ENCODE measurements at places on chromosomes 11 and 22.

DNA sequence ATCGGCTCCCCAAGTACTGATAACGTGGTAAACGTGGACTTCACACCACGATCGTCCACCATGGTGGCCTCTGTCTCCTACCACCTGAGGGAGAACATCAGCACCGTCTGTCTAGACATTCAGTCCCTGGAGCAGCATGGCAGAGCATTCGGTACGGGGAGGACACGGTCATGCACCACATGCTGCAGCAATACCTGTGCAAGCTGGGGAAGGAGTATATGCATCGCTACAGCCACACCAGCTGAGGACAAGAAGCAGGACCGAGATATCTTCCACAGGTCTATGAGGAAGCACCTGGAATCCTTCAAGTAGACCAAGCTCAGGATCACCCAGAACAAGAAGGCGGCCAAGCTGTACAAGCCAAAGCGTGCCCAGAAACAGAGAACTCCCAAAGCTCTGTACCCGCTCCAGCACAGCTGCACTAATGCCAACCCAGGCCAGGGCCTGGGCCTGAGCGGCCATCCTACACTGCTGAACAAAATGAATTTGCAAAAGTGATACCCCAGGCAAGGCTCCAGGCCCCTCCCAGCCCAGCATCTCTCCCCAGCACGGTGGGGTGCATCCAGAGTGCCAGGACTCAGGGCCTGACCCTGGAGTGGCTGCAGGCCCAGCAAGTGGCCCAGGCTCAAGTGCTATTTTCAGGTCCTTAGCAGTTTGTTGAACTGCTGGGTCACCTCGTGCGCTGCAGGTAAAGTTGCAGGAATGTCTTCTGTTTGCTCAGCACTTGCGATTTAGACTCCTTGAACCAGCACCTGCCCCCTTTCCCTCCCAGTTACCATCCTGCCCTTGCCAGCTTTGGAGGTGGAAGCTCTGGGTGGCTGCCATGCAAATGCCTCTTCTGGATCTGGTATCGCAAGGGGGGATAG, 119.3 kb upstream of the SERPIND1 start:
- no peak for DNase-seq

DNA sequence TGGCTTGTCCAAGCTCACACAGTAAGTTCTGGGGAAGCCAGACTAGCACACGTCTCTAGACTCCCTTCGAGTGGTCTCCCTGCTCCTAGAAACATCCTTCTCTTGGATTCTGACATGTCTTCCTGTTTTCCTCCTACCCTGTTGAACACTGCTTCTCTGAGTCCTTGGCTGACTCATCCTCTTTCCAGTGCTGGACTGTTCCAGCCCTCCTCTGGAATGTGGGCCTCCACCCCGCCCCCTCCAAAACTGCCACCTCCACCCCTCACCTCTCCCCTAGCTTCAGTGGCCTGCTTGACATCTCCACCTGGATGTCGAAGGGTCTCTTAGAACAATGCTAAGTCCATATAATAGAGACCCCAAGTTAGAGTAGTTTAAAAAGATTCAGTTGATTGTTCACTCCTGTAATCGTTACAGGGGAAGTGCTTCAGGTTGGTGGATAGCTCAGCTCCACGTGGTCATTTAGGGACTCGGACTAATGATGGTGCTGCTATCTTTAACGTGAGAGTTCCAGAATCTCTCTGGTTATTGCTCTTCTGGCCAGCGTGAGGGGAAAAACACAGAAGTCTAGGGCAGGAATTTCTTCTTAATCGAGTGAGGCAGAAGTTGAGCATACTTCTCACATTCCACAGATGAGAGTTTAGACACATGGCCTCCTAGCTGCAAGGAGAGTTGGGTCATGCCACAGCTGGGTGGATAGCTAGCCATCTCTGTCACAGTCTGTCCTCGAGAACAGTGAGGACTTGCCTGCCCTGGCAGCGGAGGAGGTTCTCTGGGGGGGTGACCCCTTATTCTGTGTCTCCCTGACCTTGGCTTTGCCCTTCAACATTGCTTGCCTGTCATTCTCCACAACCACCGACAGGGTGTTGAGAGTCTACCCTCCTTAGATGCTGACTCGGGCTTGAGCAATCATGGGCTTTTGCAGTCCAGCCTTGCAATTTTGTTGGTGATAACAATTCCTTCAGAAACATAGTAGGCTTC, 4.7 kb upstream of the C11orf96 start:
- peak; percentile 9 for DNase-seq

DNA sequence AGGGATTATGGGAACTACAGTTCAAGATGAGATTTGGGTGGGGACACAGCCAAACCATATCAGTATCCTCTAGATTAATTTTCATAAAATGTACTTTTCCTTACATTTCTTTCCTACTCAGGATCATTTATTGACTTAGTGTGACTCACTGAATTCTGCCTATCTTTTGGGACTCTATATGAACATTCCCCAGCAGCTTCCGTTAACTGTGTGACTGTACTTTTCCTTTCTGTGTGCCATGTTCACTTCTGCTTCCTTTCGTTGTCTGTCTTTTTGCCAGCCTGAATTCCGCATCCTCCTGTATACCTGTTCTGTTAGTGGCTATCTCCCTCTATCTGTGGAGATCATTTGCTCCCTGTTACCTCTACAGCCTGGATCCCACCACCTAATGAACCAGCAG, 48.8 kb downstream of the SPECC1L start:
- no peak for DNase-seq

DNA sequence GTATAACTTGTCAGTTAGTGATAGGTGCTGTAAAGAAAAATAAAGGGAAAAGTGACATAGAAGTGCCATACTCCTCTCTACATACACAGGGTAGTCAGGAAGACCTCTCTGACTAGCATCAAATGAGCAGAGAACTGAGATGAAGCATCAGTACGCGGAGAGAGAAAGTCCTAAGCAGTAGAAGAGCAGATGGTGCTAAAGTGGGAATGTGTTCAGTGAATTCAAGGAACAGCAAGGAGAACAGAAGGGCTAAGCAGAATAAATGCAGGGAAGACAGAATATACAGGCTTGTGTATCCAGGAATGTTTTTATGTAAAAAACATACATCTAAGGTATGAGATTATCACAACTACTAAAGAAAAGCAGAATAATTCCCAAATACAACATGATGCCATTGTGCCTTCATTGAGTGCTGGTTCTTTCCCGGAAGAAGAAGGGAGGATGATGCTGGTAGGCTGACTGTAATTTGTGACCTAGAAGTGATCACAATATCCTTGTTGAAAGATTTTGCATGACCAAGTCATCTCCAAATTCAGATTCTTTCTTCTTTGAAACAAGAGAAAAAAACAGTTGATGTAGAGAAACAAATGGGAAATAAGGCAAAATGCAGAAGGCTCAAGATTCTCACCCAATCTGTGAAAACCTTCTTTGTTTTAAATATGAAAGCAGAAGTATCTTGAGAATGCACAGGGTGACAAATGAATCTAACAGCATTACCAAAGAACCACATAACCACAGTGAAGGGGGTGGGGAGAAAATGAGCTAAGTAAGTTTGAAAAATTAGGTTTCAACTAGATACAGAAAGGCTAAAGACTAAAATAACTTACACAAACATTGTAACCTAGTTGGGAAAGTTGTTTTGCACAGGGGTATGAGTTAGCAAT, 20.5 kb downstream of the MRE11 start:
- peak; percentile 85 for DNase-seq

GRCh38 chr11:67027483-67027930, 4.6 kb downstream of the SYT12 start:
- DNase-seq, result peak; percentile 55

GRCh38 chr11:132862137-132862536, 670.2 kb downstream of the OPCML start:
- DNase-seq, result no peak

DNA sequence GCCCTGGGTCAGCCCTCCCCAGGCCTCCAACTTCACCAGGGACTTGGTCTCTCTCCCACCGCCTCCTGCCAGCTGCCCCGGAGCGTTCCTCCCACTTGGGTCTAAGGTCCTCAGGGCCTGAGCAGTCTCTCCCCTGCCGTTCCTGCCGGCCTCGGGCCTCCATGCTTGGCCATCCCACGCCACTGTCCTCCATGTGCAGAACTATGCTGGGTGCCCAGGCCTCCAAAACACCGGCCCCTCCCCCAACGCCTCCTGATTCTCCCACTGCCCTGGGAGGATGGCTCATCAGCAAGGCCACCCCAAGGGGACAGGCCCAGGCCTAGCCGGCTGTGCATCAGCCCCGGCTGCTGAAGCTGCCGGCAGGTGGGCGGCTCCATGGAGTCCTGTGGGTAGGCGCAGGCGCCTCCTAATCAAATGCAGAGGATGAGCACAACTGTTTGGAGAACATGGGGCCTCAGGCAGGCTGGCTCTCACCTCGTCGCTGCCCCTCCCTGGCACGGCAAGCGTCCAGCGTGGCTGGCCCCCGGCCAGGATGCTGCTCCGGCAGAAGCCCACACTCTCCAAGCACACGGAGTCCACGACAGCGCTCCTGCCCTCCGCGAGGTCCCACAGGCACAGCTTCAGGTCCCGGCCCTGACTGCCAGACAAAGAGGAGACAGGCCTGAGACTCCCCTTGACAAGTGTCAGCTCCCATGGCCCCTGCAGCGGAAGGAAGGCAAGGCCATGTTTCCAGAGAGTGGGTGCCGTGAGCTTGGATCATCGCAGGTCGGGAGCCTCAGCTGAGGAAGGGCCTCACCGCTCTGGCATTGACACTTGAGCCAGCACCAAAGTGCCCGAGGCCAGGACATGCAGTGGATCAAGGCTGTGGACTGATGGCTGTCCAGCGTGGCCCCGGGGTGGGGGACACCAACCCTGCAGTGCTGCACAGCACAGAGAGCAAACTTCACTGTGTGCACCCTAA, 42.6 kb downstream of the GNB1L start:
- no peak for DNase-seq

DNA sequence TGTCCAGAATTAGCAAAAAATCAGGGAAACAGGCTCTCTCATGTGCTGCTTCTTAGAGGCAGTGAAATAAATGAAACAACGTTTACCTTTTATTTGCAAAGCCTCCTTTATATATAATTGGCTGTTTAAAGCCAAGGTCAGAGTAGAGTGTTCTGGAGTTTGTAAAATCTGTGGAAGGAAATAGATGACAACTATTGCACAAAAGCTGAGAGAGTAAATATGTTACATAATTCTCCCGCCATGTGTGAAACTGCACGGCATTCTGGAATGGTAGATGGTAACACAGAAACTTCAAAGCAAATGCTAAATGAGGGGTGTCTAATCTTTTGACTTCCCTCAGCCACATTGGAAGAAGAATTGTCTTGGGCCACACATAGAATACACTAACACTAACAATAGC, 51.5 kb upstream of the FGF3 start:
- peak; percentile 1 for DNase-seq

GRCh38 chr11:44726283-44727113, at the start of gene TSPAN18:
Gene TSPAN18, plus strand, starts transcription at chr11:44726962. Its CDS starts 179,455 bp downstream, at chr11:44906417.
- DNase-seq, result no peak

DNA sequence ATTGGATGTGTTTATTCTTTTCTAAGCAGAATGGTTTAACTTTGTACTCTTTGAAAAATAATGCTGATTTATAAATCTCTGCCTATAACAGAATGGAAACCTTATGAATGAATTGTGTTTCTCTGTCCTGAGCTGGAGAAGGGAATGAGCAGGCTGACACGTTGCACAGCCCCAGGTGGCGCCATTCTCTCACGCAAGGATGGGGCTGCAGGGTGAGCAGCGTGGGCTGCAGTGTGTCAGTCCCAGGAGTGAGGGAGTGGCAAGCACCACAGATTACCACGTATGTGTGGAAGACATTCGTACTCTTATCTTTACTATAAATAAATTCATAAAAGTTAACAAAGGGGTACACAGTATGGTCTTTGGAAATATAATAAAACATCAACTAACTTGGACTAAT, 33.4 kb downstream of the FDX1 start:
- peak; percentile 47 for DNase-seq

- DNase-seq, result no peak
These were observed 1030.8 kb upstream of the CCDC90B start for GRCh38 chr11:84316866-84317555.

GRCh38 chr11:77069969-77070582, 3.3 kb downstream of the CAPN5 start:
- no peak for DNase-seq

GRCh38 chr22:24474221-24474620, 20.9 kb upstream of the UPB1 start:
- DNase-seq, result no peak

DNA sequence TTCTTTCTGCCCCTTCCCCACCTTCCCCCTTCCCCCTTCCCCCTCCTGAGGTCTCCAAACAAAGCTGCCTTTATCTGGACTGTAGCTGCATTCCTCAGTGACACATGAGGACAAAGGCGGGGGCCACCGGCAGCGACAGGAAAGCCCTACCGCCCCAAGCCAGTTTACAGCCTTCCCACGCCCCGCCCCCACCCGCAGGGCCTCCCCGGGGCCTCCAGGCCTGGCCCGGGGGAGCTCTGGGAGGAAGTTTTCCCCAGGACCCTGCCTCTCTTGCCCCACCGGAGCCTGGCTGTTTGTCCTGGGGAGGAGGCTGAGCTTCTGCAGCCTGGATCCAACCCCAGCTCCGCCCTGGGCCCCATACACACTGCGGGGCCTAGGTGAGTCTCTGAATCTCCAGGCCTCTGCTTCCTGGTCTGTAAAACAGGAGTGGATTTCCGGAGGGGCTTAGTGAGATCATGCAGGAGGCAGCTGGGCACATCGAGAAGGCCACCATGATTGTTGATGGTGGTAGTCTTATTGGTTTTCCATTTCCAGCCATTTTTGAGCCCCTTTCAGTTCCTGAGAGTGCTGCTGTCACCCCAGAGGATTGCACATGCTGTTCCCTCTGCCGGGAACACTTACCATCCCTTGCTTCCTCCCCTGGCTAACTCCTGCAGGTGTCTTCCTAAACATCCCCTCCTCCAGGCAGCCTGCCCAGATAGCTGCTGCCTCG, 130.7 kb downstream of the MN1 start:
- no peak for DNase-seq

DNA sequence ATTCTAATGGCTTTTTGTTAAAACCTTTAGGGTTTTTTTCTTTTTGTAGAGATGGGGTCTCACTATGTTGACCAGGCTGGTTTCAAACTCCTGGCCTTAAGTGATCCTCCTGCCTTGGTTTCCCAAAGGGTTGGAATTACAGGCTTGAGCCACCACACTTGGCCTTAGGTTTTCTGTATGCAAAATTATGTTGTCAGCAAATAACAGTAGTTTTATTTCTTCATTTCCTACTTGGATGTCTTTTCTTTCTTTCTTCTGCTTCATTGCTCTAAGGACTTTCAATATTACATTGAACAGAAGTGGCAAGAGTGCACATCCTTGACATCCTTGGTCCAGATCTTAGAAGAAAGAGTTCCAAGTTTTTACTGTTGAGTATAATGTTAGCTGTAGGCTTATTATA, 52.8 kb downstream of the CCDC81 start:
- DNase-seq, result no peak

DNA sequence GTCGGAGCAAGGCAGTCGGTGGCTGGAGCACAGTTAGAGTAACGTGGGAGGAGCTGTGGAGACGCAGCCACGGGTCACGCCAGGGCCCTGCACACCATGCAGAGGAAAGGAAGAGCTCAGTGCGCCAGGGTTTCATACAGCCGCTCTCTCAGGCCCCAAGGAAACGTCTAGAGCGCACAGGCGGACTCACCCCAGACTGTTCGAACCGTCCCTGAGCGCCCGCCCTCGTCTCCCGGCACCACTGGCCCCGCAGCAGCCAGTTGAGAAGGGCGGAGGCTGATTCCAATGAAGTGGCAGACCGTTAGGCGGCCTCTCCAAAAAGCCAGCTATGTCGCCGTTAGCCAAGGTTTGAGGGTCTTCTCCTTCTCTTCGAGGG, 483 bp upstream of the HYLS1 start:
- DNase-seq, result peak; percentile 38

GRCh38 chr22:43561415-43562178, 149.8 kb downstream of the MPPED1 start:
- no peak for DNase-seq
